ENCODE measurements at places on chromosomes 11 and 22. TPM values are rescaled to one million over a fixed set of nuclear protein-coding genes. Genes with fewer than 3 reads are reported as not detected.

SHANK3 gene
- total RNA-seq: 10.1 TPM

APOA5 gene
- total RNA-seq: not detected

DEUP1 gene
- total RNA-seq: not detected

TMEM126A gene
- 19.8 TPM for total RNA-seq

OR4D5 gene
- not detected for total RNA-seq

P4HA3 gene
- 1.8 TPM for total RNA-seq

ADAMTS15 gene
- 35.1 TPM for total RNA-seq

P2RY2 gene
- 25.6 TPM for total RNA-seq

TSSK2 gene
- total RNA-seq: not detected

OR52K2 gene
- total RNA-seq: not detected

MED17 gene
- total RNA-seq: 38.5 TPM

FAM111B gene
- 12.0 TPM for total RNA-seq

DGAT2 gene
- 0.62 TPM for total RNA-seq

MN1 gene
- 27.0 TPM for total RNA-seq

MISFA gene
- not detected for total RNA-seq

DAGLA gene
- 4.1 TPM for total RNA-seq

ART5 gene
- total RNA-seq: 3.6 TPM

CASP5 gene
- total RNA-seq: not detected

TRIM44 gene
- total RNA-seq: 15.5 TPM

TBRG1 gene
- 24.0 TPM for total RNA-seq
